ENCODE measurements at places on chromosomes 7 and 10.

GRCh38 chr10:101850749-101851148 lies 7.1 kb upstream of the KCNIP2 start:
- DNase-seq: no peak

DNA sequence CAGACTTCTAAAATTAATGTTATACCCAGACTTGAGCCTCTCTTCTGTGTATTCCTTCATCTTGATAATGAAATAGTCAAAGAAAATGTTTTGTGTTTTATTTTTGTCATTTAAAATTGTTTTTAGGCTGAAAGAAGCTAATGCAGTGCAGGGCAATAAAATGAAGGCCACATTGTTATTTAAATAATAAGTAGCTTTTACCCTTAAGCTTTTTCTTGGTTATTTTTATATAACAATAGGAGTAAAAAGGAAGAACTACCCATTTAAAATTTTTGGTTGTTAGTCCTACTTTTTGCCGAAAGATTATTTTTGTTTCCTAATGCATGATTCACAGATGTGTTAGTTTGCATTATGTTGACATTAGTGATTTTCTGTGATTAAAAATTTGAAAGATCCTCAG lies 181.0 kb upstream of the MEOX2 start:
- DNase-seq: no peak

GRCh38 chr10:11479300-11479699 lies 132.2 kb downstream of the USP6NL start:
- no peak for DNase-seq

- DNase-seq: no peak
Observed at GRCh38 chr10:133161486-133162109, 1.6 kb downstream of the KNDC1 start.

DNA sequence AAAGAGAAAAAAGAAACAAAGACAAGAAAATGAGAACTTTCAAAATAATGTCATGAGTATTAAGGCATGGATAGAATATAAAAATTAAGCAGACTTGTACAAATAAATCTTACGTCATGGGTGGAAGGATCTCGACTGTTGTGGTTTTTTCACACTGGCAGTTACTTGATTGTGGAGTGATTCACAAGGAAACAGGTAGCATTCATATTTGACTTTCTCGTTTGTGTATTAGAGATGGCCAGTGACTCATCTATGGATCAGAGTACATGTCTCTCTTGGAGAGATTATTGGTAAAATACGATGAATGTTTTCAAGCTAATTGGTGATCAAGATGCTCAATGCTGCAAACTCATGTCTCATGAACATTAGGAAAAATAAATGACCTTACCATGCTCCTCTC lies 564.3 kb downstream of the GATA3 start:
- DNase-seq: no peak

- DNase-seq: peak; percentile 52
Observed at GRCh38 chr7:107463139-107464078, 6.4 kb upstream of the GPR22 start.

GRCh38 chr10:96402417-96403305 lies 43.9 kb upstream of the OPALIN start:
- no peak for DNase-seq

GRCh38 chr10:12455318-12455717 lies 106.0 kb downstream of the CAMK1D start:
- DNase-seq: no peak

GRCh38 chr10:17290226-17290625 lies 62.2 kb downstream of the VIM start:
- DNase-seq: no peak

DNA sequence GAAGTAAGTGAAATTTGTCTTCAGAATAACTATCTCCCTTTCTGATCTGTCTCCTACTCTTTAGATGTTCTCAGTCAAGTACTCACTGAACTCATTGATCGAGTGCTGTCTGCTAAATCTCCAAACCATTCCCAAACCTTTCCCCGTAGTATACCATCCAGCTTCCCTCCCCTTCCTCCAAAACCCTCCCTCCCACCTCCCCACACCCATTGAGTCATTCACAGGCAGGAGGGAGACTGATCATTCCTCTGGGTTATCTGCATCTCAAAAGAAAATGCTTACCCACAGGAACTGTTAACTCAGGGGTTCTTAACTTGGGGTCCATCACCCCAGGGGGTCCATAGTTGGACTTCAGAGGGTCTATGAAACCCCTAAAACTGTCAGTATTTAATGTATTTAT lies 37.4 kb downstream of the GOT1 start:
- no peak for DNase-seq

DNA sequence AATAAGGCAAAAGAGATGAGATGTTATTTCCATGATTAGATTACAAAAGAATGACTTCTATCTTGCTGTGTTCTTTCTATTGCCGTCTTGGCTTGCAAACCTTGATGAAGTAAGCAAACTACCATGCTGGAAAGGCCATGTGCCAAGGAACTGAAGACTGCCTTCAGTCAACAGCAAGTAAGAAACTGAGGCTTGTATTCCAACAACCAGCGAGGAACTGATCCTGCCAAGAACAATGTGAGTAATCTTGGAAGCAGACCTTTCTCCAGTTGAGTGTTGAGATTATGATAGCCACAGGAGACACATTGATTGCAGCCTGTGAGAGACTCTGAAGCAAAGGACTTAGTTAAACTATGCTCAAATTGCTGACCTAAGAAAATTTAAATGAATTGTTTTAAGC lies 164.6 kb upstream of the GRM3 start:
- DNase-seq: no peak

GRCh38 chr7:136016649-136017395 lies 39.7 kb upstream of the MTPN start:
- DNase-seq: no peak

DNA sequence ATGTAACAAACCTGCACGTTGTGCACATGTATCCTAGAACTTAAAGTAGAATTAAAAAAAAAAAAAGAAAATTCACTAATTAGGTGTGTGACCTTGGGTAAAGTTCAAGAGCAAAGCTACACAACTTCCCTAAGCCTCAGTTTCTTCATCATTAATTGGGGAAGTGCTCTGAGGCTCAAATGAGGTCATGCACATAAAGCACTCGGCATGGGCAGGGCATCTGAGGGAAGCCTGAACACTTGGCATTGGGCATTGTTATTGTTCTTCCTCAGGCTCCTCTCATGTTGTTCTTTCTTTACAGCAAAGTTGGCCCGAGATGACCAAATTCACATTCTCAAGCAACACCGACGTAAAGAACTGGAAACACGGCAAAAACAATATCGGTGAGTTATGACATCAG lies 21.5 kb downstream of the ALOX5 start:
- no peak for DNase-seq

- no peak for DNase-seq
Observed at GRCh38 chr7:131957338-131958020, 401.1 kb upstream of the PODXL start.

DNA sequence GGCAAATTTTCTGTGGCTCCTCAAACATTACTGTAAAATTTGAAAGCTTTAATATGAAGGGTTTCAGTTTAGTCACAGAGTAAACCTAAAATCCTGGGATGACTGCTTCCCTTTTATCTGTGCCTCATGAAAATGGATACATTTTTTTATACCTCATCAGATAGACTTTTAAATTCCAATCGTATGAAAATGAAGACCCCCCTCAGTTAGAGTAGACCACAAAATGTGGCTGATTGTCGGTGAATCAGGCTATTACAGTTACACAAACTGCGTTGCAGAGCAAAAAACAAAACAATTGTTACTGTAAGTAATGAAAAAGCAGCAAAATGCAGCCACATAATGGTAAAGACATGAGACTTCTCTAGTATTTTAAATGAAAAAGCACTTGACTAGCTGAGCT lies 296.2 kb downstream of the CNTNAP2 start:
- no peak for DNase-seq

- no peak for DNase-seq
Observed at GRCh38 chr7:151018421-151019129, 5.7 kb downstream of the ATG9B start.

DNA sequence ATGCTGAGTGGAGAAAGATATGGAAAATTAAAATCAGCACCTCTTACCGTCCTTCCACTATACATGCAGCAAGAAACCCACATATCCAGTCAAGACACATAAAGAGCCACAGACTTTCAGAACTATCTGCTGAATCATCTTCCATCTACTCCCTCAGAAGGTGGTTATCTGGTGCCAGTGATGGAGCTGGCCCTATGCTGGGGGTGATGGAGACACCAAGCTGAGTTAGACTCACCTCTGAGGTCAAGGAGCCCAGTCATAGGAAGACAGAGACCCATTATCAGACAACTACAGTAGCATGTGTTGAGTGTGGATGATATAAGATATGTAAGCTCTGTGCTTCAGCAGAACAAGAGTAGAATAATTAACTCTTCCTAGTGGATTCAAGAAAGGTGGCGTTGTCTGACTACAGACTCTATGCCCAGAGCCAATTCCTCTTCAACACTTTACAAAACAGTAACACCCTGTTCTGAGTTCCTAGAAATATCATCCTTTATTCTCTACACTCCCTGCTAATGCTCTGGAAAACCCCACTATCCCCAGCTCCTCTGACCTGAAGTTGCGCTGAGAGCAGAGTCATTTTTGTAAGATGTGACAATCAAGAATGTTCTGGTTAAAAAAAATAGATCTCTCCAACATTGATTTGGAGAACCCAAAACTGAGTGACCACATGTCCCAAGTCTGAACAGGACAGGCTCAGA lies 14.3 kb downstream of the CYP3A5 start:
- no peak for DNase-seq

DNA sequence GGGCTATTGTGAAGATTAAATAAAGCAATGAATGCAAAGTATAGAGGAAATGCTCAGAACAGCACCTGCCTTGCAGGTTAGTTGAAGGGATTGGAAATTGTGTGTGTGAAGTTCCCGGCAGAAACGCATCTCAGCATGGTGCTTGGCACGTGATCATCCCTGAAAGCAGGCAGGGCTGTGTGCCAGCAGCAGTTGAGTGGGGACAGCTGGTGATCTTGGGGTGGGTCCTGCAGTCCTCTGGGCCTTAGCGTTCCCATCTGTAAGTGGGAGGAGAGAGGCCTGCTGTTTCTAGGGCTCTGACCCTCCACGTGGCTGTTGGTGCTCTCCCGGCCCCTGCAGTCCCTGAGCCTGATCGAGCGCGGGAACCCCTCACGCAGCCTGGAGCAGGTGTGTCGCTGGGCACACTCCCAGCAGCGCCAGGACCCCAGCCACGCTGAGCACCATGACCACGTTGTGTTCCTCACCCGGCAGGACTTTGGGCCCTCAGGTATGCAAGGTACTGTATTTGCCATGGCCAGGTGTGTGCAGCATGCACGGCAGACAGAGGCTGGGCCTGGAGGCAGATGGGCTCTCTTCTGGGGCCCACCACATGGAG lies 55.3 kb downstream of the TBATA start:
- no peak for DNase-seq

DNA sequence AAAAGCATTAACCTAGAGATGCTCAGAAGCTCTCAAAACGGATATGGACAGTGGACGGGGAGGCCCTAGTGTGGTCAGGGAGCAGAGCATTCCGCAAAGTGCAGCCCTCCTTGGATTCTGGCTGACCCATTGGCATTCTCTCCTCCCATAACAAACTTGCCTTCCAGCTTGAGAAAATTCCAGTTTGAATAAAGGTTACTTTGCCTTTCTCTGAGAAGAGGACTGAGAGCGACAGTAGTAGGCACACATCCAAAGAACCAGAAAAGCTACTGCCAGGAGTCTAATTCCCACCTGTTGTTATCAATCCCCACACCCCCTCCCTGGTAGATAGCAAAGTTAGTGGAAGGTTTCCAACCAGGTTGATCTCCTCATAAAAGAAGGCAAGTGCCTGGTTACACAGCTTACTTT lies 84.7 kb upstream of the TRIL start:
- no peak for DNase-seq

DNA sequence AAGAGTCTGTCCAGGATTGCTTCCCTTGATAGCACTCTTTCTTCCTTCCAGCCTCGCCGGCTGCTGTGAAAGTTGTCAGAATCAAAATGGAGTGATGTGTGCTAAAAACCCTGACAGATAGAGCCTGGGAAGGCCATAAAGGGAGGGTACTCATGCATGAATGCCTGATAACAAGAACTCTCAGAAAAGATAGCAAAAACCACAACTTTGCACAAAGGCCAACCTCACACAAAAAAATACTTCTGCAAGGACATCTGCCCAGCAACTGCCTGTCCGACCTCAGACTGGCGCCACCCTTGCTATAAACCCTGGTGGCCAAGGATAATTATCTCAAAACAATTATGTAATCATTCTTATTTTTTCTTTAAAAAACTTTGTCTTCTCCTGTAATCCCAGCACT lies 133.2 kb upstream of the SVIL start:
- no peak for DNase-seq

GRCh38 chr10:30816159-30816819 lies 186.7 kb upstream of the LYZL2 start:
- DNase-seq: no peak

DNA sequence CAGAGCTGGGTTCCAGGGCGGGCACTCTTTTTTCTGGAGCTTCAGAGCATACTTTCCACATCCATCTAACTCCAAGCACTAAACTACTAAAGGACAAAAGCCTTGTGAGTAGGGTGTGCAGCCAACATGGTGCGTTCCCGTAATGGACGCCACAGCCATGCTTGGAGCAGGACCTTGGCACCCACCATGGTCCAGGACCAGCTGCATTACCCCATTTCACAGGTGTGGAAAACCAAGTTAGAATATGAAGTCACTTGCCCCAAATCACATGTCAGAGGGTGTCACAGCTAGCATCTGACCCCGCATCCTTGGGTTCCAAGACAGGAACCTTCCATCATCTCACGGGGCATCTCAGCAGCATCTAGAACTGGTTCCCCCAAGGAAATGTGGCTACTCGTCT lies 112.4 kb downstream of the SMURF1 start:
- DNase-seq: no peak

DNA sequence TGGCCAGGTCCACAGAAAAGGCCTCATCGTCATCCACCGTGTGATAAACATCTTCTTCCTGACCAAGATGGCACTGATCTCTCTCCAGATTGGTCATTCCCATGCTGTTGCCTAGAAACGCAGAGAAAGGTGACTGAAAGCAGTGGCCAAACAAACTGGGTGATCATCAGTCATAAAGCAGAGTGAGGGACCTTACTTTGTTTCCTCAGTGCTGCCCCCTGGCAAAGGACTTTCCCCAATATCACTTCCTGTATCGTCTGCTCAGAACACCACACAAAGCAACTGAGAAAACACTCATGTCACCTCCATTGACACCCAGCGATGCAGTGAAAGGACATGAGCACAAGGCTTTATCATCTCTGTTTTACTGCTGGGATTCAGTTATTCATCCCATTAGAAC lies 40.0 kb upstream of the TM9SF3 start:
- no peak for DNase-seq

- DNase-seq: peak; percentile 13
Observed at GRCh38 chr10:12484941-12485805, 135.8 kb downstream of the CAMK1D start.

GRCh38 chr7:127654404-127655394 lies 2.7 kb downstream of the SND1 start:
- no peak for DNase-seq

- DNase-seq: no peak
Observed at GRCh38 chr10:88122576-88122975, 259.2 kb downstream of the PTEN start.

GRCh38 chr10:104844073-104844472 lies 203.0 kb downstream of the SORCS3 start:
- no peak for DNase-seq

GRCh38 chr10:65355141-65355680 lies 1570.6 kb upstream of the LRRTM3 start:
- DNase-seq: no peak
